Naive thymus-derived CD4-positive, alpha-beta T cell (primary cell): ENCODE measurements at places on chromosomes 5 and 9.

DNA sequence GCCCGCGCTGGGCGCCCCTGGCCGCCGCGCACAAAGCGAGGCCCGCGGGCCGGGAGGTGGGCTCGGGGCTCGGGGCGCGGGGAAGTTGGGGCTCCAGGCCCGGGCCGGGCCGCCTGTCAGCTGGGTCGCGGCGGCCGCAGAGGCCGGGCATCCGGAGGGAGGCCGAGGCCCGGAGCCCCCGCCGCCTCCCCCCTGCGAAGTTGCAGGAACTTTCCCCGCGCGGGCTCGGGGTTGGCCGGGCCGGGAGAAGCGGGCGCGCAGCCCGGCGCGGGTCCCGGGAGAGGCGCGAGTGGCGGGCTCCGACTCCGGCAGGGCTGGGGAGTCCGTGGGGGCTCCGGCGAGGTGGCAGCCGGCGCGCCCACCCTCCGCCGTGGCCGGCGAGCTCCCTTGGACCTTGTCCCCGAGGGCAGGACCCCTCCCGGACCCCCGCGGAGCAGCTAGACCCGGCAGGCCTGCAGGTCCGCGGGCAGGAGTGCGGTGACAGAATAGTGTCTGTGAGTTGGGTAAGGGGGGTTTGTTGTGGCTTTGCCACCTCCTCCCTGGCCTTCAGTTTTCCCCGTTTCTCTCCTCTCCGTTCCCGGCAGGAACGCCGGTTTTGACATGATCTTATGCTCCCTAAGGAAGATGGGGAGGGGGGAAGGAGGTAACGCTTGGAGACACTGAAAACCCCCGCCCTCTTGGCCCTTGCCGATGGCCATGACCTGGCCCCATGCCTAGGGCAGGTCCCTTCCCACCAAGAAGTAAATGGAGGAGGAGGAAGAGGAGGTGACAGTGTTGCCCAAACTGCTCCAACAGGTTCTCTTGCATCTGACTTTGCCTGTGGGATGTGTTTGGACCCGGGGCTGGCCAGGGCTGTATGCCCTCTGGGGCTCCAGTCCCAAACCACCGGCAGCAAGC lies 942 bp downstream of the PHF2 start:
- DNase-seq: no peak

DNA sequence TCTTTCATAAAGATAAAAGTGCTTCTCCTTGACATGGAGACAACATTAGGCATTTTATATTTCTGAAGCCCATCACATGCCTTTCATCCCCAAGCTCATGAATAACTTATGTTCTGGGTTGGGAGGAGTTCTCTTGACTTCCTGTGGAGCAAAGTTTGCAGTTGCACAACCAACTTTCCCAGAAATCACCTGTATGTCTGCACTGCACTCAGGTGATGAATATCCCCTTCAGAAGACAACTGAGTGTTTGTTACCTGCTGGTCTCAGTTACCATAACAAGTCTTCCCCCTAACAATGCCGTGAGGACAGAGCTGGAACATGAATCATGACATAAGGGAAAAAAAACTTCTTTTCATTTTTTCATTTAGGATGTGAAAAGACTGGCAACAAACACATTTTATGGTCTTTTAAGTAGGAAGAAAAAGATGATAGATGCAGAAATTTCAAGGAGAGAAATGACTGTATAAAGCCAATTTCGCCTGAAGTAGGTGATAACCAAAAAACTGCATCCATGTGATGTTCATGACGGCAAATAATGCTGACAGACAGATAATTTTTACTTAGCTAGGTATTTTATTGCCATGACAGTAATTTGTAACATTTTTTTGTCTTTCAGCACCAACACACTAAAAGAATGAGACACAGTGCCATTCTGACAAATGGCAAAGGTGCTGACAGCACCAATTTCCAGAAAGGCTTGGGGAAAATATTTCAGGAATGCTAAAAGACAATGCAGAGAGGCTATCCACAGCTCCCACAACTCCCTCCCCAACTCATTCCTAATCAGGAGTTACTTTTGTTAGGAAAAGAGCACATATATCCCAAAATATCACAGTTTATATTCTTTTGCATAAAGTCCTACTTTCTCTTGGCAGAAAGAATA lies 656.3 kb downstream of the PRELID2 start:
- no peak for DNase-seq

- no peak for DNase-seq
Measured at GRCh38 chr5:58357121-58357520, 102.8 kb downstream of the PLK2 start.

DNA sequence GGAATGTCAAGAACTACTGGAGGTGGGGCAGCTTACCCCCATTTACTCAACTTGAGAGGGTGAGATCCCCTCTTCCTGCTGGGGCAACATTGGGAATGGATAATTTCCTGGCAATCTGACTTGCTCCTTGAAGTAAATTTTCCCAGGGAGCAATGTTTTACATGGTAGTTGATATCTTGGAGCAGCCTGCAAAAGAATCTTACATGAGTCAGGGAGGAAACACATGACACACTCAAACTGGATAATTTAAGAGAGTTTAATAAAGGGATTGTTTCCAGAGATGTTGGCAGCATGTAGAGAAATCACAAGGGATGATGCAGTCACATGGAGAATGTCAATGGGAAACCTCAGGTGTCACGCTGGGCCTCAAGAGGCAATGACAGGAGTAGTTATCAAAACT lies 212.5 kb downstream of the GAS1 start:
- no peak for DNase-seq

GRCh38 chr5:143987751-143988560 lies 176.0 kb downstream of the HMHB1 start:
- no peak for DNase-seq

GRCh38 chr5:67179697-67180361 lies 16.8 kb downstream of the CD180 start:
- DNase-seq: no peak

- DNase-seq: no peak
Measured at GRCh38 chr5:27392716-27393115, 354.3 kb upstream of the CDH9 start.

- DNase-seq: no peak
Measured at GRCh38 chr5:139368613-139369012, 14.5 kb downstream of the SLC23A1 start.

DNA sequence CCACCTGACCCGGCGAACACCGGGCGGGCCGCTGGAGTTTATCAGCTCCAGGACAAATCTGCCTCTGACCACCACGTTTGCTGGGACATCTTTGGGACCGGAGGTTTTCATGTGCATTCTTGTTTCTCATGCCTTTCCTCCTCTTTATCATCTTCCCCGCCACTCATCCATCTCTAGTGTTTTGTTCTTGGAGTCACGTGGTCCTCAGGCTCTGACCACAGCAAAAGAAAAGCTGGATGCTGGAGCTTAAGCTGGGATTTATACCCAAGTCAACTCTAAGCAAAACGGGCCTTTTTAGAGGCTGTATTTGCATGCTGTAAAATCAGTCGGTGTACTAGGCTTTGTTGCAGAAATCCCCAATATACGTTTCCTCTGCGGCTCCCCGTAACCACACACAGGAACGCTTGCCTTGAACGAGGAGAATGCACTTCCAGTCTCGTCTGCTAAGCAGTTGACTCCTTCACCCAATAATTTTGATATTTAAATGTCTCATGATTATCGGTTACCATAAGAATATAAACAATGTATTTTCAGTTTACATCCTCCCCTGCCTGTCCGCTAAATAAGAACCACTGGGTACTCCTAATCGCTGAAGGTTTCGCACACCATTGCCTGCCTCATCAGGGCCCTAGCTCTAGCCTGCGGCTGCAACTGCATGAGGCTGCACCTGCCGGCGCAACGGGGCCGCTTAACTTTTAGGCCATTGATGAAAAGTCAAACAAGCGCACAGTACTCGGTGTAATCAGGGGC lies 560 bp upstream of the NDUFS6 start:
- peak; percentile 62 for DNase-seq

DNA sequence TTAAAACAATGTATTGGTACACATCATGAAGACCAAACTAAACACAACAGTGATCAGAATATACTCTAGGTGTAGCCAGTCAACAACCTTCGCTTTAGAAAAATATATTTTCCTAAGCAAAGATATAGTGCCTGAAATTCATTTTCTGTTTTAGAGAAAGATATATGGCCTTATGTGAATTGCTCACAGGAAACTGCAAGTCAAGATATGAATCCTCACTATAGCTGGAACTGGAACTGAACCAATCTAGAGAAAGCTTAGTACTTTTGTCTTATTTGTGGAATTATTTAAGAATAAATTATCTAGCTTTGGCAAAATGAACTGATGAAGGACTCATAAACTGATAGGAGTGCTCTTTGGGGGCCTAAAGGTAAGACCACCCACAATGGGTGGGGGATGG lies 27.3 kb downstream of the GZMK start:
- no peak for DNase-seq

- no peak for DNase-seq
Measured at GRCh38 chr5:41575110-41575779, 64.8 kb upstream of the PLCXD3 start.

DNA sequence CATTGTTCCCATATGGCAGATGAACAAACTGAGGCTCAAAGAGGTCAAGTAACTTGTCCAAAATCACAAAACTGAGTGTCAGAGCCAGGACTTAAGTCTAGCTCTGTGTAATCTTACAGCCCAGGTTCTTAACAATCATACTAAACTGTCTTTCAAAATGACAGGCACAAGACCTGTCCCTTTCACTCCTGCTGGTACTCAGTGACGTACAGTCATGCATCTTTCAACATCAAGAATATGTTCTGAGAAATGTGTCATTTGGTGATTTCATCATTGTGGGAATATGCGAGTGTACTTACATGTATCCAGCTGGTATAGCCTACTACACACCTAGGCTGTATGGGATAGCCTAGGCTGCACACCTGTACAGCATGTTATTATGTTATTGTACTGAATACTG lies 646.8 kb upstream of the WWC1 start:
- no peak for DNase-seq

- no peak for DNase-seq
Measured at GRCh38 chr9:107855164-107855563, 365.6 kb upstream of the KLF4 start.

DNA sequence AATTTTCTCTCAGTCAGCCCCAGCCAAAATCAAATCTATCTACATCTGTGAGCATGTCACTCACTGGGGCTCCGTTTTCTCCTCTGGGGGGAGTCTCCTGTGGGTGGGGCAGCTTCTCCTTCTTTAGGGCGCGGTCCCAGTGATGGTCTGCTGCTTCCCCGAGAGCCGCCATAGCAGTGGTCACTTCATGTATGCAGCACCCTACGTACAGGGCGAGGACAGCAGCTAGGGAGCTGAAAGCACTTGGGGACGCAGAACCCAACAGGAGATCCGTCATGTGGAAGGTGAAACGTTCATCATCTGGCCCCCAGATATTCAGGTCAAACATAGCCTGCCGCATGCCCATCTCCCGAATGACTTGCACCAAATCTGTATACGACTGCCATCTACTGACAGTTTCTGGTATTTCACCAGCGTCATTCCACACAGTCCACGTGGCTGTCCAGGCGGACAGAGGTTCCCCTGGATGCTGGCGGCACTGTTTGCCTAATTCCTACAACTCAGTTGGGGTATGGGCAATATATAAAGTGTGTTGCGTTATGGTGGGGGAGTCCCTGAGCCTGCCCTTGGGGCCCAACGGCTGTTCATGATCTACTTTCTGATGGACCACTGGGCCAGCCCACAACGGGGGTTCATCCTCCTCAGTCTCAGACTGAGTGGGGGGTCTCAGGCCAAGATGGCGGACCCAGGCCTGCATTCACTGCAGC lies 795.0 kb downstream of the EFNA5 start:
- no peak for DNase-seq

- no peak for DNase-seq
Measured at GRCh38 chr5:150180241-150181026, 9.4 kb upstream of the SLC6A7 start.

- DNase-seq: no peak
Measured at GRCh38 chr9:30800421-30800820, 1584.0 kb upstream of the ACO1 start.

- no peak for DNase-seq
Measured at GRCh38 chr5:68368311-68369022, 152.9 kb downstream of the PIK3R1 start.

DNA sequence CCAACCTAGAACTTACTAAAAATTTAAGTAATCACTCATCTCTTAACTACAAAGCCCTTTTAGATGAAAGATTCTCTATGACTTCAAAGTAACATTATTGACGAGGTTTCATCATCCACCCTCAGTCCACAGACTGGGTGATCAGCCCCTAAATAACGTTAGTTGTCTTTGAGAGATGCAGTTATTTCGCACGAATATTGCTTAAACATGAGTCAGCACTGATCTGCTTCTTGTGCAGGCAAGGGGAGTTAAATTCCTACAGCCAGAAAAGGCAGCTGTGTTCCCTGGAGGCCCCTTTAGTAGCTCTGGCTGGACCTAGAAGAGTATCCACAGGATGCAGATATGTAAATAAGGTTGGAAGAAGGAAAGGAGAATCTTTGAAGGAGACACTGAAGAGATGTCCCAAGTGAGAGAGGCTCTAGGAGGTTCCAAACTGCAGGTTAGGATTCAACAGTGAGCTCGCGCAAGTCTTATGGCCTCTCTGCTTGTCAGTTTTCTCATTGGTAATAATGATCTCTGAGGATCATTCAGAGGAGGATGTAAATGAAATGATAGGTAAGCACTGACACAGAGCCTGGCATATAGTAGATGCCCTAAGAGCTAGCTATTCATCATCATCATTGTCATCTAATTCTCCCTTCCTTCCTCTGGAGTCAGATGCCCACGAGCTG lies 122.2 kb upstream of the MAN2A1 start:
- DNase-seq: no peak

- no peak for DNase-seq
Measured at GRCh38 chr9:74066605-74067004, 430.5 kb upstream of the RORB start.

DNA sequence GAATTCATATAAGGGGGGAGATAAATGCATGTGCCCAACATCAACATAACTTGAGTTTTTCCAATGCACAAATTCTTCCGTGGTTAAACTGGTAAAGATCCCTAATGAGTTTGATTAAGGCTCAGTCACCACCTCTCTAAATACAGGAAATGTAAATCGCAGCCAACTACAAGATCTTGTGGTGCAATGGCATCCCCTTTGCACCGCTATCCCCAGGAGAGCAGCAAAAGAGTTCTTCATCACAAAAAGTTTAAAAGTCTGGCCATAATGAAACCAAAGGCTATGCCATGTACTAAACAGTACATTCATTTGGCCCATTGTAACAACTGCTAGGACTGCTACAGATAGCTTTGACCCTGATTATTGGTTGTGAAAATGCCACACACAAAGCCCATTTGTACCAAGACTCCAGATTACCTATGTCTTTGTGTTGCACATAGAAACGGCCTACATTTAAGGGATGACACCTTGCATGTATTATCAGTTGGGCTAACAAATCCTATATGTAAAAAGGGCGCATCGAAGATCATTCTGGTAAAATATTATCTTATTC lies 44.5 kb downstream of the ZNF608 start:
- no peak for DNase-seq

- DNase-seq: no peak
Measured at GRCh38 chr5:166708291-166708690, 1583.2 kb upstream of the WWC1 start.

- no peak for DNase-seq
Measured at GRCh38 chr5:80761966-80762365, 107.2 kb upstream of the DHFR start.

GRCh38 chr9:93597871-93598646 lies 21.7 kb downstream of the PHF2 start:
- DNase-seq: no peak
